ENCODE measurements at places on chromosomes 3 and 15. TPM values are rescaled to one million over a fixed set of nuclear protein-coding genes. Genes with fewer than 3 reads are reported as not detected.

The TGM4 gene
- 0.65 TPM for total RNA-seq

The CPNE9 gene
- total RNA-seq: not detected

The MYRIP gene
- not detected for total RNA-seq

The C2CD4A gene
- total RNA-seq: 0.25 TPM

The HTD2 gene
- 7.4 TPM for total RNA-seq

The LRRC28 gene
- total RNA-seq: 29.7 TPM

The TM6SF1 gene
- 1.4 TPM for total RNA-seq

The AMOTL2 gene
- 198 TPM for total RNA-seq

The CACNA2D2 gene
- total RNA-seq: 0.16 TPM

The DUOXA1 gene
- total RNA-seq: not detected

The COL7A1 gene
- total RNA-seq: 122 TPM

The KLF15 gene
- total RNA-seq: 0.33 TPM

The ZPLD1 gene
- total RNA-seq: 1.1 TPM

The LINS1 gene
- 4.6 TPM for total RNA-seq

The ZBED2 gene
- 20.5 TPM for total RNA-seq

The ARL14 gene
- total RNA-seq: not detected

The B2M gene
- 684 TPM for total RNA-seq

The KY gene
- not detected for total RNA-seq

The GNAT1 gene
- total RNA-seq: not detected

The PLA2G4D gene
- not detected for total RNA-seq

The TRH gene
- not detected for total RNA-seq

The OR5K2 gene
- total RNA-seq: not detected

The ECE2 gene
- total RNA-seq: not detected

The UNC13C gene
- total RNA-seq: 0.65 TPM

The HTR3E gene
- total RNA-seq: not detected

The CHRM5 gene
- total RNA-seq: not detected

The SOX2 gene
- total RNA-seq: not detected

The BNC1 gene
- 15.3 TPM for total RNA-seq

The SLC6A20 gene
- total RNA-seq: 2.4 TPM

The GJD2 gene
- total RNA-seq: not detected

The ZNF501 gene
- 2.4 TPM for total RNA-seq

The IMP3 gene
- 57.6 TPM for total RNA-seq

All from mesangial cell (primary cell).